ENCODE measurements at places on chromosomes 4 and X. TPM values are rescaled to one million over a fixed set of nuclear protein-coding genes. Genes with fewer than 3 reads are reported as not detected.

SMIM31 gene
- not detected for total RNA-seq

- DNase-seq: no peak
Observed at GRCh38 chrX:53116101-53116500, 22.2 kb downstream of the KANTR start.

RP2 gene
- 4.9 TPM for total RNA-seq

DNA sequence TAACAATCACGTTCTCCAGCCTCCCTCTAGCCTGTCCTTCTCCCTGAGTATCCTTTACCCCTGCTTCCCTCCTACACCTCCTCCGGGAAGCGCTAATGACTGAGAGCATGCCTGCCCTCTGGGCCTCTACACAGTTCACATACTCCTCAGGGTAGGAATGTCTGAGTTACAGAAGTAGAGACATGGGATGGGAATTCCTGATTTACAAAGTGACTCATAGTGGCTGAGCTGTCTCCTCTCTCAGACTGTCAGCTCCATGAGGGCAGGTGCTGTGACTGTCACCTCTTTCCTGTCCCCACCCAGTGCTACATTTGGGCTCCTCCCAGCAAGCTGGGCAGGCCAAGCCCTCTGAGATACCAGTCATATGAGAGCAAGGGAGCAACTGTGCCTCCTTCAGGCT is 2.6 kb downstream of the LAS1L start:
- no peak for DNase-seq

C4orf36 gene
- total RNA-seq: not detected

GRCh38 chr4:78571804-78572203 is 20.2 kb downstream of the ANXA3 start:
- no peak for DNase-seq

DNA sequence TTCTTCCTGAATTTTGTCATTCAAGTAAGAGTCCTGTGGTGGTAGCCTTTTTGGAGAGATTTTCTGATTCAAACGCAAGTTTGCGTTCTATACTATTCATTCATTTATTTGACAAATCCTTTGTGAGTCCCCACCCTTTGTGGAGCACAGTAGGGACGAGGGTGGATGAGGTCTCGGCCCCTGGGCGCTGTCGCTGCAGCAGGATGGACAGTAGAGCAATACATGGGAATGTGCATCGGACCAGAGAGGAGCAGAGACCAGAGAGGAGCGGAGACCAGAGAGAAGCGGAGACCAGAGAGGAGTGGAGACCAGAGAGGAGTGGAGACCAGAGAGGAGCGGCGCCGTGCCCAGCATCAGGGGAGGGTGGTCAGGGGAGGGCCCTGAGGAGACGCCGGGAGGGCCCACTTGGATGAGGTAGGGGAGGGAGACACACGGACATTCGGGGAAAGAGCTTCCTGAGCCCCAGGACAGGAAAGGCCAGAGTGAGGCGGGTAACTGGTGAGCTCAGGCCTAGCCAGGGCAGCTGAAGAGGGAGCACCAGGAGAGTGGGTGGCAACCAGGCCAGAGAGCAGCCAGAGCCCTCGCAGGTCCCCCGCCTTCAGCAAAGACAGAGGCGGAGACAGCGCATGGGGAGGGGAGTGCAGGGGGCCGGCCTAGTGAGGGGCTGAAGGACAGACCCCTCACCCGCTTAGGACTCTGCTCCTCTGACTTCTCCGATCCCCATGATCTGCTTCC is 67.3 kb downstream of the NAT8L start:
- no peak for DNase-seq

DNA sequence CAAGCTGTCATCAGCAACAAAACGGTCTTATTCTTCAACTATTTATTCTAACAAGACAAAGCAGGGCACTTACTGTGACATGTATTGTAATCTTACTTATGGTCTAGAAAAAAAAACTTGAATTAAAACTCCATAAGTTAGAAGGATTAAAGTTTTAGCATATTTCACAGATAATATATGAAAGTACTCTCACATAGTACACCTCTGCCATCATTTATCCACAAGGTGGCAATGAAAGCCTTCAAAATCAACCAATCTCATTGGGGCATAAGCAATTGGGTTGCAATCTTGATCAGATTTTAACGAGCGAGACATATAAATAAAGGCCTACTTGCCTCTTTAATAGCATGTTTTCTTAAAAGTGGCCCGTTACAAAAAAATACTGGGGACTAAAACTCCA is 1382.9 kb downstream of the FAM133A start:
- DNase-seq: no peak

GRCh38 chrX:150421816-150422215 is 58.7 kb downstream of the MAMLD1 start:
- no peak for DNase-seq

SORCS2 gene
- total RNA-seq: not detected

DNA sequence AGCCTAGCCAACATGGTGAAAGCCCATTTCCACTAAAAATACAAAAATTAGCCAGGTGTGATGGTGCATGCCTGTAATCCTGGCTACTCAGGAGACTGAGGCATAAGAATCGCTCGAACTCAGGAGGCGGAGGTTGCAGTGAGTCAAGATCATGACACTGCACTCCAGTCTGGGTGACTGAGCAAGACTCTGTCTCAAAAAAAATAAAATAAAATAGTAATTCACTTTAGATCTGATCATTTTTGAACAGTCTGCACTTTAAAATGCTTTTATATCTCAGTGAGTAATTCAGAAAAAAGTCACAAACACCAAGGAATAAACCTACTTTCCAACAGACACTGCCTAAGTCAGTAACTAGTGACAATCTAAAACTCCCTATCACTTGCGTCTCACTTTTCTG is 25.6 kb upstream of the CORIN start:
- no peak for DNase-seq

SLC10A3 gene
- 31.9 TPM for total RNA-seq

ZFP42 gene
- total RNA-seq: not detected

SLC10A7 gene
- total RNA-seq: 13.0 TPM
